Right cardiac atrium (tissue), 5 donors: ENCODE measurements at places on chromosomes 7 and 10. TPM values are rescaled to one million over a fixed set of nuclear protein-coding genes. Genes with fewer than 3 reads are reported as not detected.

- DNase-seq: no peak
Measured at GRCh38 chr10:64444564-64444963, 923.4 kb downstream of the REEP3 start.

DNA sequence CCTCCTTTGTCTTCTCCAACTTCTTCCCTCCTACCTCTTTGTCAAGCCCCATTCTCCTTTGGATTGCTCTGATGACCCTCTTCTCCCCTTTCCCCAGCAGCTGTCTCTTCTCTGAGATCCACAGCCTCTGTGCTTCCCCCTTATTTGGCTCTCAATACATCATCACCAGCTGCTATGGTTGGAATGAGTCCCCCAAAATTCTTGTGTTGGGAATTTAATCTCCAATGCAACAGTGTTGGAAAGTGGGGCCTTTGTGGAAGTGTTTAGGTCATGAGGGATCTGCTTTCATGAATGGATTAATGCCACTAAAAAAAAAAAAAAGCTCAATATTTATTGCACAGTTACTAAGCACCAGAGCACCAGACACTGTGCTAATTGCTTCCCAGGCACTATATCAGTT, 39.2 kb upstream of the FRMD4A start:
- DNase-seq: no peak

The ARPC1B gene
- total RNA-seq: 65.1 TPM

The TMEM229A gene
- total RNA-seq: 0.76 TPM
